ENCODE measurements at places on chromosomes 7 and 10.

GRCh38 chr10:102511583-102512274, 8.0 kb downstream of the SUFU start:
- peak; percentile 12 for DNase-seq

GRCh38 chr7:36036590-36036989, 116.5 kb upstream of the EEPD1 start:
- DNase-seq = no peak

GRCh38 chr10:44966129-44966815, 6.7 kb downstream of the RASSF4 start:
- DNase-seq = no peak

- no peak for DNase-seq
These were observed at the start of gene AS3MT for GRCh38 chr10:102869258-102870198. Gene AS3MT (plus strand): TSS chr10:102869470. CDS start chr10:102869593, 123 bp downstream.

Measured in CD4-positive, alpha-beta T cell treated with Interferon alpha-2 for 1 hour (primary cell).